ENCODE measurements at places on chromosomes 7 and 10.

DNA sequence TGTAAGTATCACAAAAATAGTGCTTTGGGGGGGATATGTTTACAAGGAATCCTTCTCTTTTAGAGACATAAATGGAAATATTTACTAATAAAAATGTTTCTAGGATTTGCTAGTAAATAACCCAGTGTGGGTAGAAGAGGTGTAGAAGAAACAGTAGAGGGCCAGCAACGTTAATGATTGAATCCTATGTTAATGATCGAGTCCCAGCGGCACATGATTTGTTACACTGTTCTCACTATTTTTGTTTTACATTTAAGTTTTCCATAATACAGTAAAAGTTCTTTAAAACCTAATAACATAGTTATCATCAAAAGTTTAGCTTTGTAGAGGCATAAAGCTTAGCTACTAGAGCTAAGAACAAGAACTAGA is 66.0 kb downstream of the UBE2H start:
- H3K4me1 ChIP-seq = peaks cover 19% of the 10 kb centered on the region
- no peak overlapping the region for H3K4me3 ChIP-seq
- no peak for DNase-seq
- H3K36me3 ChIP-seq = no peaks in the 10 kb centered on the region
- peak overlapping the region; percentile 59 for H3K27ac ChIP-seq
- H3K27me3 ChIP-seq = no peaks in the 10 kb centered on the region

- H3K4me3 ChIP-seq = no peak overlapping the region
- no peak for DNase-seq
- H3K27ac ChIP-seq = no peak overlapping the region
- no peaks in the 10 kb centered on the region for H3K36me3 ChIP-seq
These were observed 509.7 kb upstream of the PODXL start for GRCh38 chr7:132065989-132066603.

- peaks cover 42% of the 10 kb centered on the region for H3K27me3 ChIP-seq
- peaks cover 2% of the 10 kb centered on the region for H3K36me3 ChIP-seq
- H3K27ac ChIP-seq = no peak overlapping the region
- no peaks in the 10 kb centered on the region for H3K4me1 ChIP-seq
- DNase-seq = no peak
These were observed 76.7 kb downstream of the ZRANB1 start for GRCh38 chr10:125018576-125019143.

DNA sequence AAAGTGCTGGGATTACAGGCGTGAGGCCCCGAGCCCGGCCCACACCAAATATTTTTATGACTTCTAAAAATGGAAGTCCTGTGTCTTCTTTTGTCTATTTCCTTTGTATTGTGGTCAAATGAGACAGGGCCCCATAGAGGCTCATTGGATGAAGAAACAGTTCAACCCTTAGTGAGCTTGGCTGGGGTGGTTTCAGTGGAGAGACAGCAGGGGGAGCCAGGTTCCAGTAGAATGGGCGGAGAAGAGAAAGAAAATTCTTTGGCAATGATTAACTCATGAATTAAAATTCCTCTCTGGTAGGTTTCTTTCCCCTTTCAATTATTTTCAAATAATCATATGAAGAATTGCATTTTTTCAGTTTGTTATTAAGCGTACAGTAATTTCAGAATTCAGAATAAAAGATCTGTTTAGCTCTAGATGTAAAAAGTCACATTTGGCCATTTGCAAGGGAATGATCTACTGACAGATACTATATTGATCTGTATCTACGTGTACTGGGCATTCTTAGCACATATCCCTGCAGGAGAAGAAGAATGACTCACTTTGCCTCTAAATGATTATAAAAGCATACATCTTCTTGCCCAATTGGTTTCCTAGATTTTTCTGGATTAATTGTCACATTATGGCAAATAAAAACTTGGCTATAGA is 43.2 kb downstream of the PNLIPRP3 start:
- DNase-seq = no peak
- H3K36me3 ChIP-seq = no peaks in the 10 kb centered on the region
- H3K4me1 ChIP-seq = no peaks in the 10 kb centered on the region
- H3K27ac ChIP-seq = no peak overlapping the region
- H3K4me3 ChIP-seq = no peak overlapping the region
